ENCODE measurements at places on chromosomes 2 and 18.

GRCh38 chr18:43622024-43622423 is 344.7 kb upstream of the SYT4 start:
- no peak for DNase-seq

DNA sequence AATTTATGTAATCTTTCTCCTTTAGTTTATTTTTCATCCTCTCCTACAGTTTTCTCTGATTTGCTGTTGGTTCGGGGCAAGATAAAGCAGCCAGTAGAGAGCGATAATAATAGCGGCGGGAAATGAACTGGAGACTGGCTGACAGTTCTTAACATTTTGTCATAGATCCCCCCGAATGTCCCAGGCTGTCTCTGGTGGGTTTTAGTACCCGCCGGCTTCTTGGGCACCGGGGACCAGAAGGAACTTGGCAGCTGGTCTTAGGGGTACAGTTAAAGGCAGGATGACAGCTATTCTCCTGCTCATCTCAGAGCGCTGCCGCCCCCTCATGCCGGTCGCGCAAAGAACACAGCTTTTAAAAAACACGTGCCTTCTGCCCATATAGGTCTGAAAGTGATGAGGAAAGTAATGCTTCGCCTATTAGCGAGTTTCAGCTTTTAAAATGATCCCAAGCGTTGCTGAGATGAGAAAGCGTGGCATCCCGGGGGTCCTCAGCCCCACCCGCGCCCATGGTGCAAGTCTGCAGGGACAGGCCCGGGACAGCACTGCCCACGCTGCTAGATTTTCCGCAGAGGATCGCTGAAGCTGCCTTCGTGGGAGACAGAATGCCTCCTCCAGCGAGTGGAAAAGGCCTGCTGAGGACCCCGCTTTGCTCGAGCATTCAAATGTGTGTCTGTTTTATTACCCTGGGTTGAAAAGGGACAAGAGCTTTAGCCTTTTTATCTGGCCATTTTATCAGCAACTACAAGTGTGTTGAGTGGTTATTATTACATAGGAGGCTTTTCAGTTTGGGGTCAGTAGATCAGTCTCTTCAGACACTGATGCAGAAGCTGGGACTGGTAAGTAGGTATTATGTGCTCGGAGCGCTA is 3.8 kb downstream of the ONECUT2 start:
- DNase-seq: no peak

- no peak for DNase-seq
These were observed 193.5 kb downstream of the MYO3B start for GRCh38 chr2:170371231-170371998.

GRCh38 chr2:54589340-54590215 is 133.5 kb downstream of the SPTBN1 start:
- DNase-seq: no peak

DNA sequence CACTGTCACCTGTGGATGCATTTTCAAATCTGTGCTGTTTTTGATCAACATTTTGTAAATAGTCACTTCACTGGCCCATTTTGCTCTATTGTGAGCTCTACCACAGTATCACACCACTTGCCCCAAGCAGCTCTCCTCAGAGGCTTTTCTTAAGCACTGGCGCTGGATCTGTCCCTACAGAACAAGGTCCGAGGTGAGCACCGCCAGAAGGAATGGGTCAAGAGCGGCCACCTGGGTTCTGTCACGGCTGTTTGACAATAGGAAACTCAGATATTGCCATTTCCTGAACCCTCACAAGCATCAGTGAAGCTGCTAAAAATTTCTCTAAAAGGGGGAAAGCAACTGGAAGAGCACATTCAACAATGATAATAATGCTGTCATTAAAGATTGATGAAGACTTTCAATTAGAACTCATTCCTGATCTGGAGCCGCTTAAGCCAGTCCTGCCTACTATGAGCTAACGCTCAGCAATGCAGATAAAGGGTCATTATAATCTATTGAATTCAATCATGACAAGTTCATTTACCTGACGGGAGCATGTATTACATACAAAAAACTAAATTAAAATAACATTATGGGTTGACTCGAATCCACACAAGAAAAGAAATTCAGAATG is 514.0 kb downstream of the GALR1 start:
- no peak for DNase-seq

DNA sequence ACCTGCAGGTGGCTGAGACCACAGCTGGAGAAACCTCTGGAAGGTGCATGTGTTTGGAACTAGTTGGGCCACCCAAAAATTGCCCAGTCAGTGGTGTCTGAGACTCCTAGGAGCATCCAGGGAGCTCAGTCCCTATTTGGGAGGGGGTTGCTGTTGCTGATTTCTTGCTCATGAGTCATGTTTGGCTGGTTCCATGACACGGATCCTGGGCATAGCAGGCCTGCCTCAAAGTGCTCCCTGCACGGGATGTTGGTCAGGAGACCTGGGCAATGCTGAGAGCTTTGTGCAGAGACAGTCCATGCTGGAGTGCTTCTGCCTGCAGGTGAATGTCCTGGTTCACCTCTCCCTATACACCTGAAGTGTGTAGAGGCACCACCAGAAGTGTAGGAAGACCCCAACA is 194.2 kb downstream of the GLI2 start:
- DNase-seq: no peak

- DNase-seq: no peak
These were observed 301.3 kb upstream of the GALNT5 start for GRCh38 chr2:156956161-156956560.
